ENCODE measurements at places on chromosomes 3 and 15.

DNA sequence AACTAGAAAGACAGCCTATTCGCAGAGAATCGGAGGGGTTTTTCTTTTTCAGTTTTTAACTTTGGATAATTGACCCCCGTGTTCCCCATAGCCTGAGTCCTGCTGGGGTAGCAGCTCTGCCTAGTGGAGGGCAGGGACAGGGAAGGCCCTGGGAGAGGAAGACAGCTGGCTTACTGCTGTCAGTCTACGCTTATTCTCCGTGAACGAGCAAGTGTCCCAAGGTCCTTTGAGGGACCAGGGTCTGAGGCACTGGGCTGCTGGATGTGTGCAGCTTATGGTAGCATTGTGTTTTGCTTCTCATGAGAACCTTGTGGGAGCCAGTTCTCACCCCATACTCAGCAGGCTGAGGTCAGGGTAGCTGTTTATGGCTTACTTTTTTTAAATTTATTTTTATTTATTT lies 3.0 kb downstream of the LIMD1 start:
- DNase-seq = no peak

- DNase-seq = peak; percentile 30
These were observed 762 bp downstream of the CTNNB1 start for GRCh38 chr3:41199866-41200668.

DNA sequence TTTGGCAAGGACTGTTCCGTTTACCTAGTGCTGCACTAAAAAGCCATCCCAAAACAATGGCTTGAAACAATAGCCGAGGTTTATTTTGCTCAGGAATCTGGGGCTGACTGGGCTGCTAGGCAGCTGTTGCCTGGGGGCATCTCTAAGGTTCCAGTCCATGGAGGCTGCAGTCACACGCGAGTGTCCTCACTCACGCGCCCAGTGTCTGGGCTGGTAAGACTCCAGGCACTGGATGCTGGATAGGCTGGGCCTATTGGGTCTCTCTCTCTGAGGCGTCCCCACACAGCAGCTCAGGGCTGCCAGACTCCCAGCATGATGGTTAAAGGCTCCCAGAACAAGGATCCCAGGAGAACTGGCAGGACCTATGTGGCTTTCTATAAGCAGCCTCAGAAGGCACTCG lies 34.2 kb downstream of the ALS2CL start:
- DNase-seq = no peak

- no peak for DNase-seq
These were observed 1.2 kb upstream of the MAP1A start for GRCh38 chr15:43516185-43516584.

- DNase-seq = peak; percentile 31
These were observed 207.1 kb upstream of the PFN2 start for GRCh38 chr3:150177673-150178381.

DNA sequence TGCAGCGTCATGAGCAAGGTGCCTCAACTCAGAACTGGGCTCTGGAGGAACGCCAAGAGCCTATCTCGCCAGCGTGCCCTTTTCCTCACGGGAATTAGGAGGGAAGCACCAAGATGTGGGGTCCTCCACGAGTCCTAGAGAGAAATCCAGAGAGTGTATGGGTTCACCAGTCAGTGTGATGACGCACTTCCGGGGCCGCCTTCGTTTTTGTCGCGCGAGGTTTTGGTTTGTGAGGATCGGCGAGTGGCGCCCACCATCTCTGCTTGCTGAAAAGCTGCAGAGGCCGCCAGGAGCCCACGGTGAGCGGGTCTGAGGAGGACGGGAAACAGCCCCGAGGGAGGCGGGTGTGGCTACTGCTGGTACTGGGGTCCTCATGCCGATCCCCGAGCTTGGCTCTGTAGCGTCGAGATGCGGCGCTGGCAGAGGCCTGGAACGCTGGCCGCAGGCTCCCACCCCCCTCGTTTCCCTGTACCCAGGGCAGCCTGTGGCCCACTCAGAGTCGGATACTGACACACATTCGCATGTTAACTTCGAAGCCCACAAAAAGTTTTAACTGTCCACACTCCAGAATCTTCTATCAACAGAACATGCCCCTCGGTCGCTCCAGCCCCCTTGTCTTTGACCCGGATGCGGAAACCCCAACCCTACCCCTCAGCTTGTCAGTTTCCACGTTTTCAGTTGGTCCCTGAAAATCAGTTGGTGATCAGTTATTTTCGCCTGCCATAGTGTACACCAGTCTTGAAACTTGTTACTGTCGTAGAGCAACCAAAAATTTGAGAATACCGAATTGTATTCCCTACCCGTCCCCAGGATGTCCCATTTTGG lies 30.4 kb downstream of the ZNF662 start:
- DNase-seq = peak; percentile 61

DNA sequence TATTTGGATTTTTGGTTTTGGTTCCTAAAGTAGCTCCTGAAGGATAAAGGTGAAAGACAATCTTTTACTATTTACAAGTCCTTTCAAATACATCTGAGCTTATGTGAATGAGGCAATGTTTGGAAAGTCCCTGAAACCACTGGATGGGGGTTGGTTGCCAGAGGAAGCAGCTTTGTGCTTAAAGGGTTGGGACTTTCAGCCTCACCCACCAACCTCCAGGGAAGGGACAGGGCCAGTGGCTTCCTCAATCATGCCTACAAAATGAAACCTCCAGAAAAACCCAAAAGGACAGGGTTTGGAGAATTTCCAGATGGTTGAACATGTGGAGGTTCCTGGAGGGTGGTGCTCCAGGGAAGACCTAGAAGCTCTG lies 20.9 kb upstream of the ABHD17C start:
- peak; percentile 59 for DNase-seq

DNA sequence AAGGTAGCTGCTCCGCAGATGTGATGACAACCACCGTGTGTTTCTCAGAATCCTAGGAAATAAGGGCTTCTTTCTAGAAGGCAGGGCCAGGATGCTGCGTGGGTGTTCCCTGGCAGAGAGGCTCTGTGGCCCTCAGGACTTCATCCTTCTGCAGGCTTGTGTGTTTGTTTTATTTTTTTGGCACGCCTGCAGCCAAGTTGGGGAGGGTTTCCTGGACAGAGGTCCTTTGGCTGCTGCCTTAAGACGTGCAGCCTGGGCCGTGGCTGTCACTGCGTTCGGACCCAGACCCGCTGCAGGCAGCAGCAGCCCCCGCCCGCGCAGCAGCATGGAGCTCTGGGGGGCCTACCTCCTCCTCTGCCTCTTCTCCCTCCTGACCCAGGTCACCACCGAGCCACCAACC lies at the start of gene CLEC3B:
CLEC3B (plus strand) TSS at position 266 of the 400 bp plus-strand sequence; CDS start at position 326, 60 bp downstream.
- peak; percentile 87 for DNase-seq

DNA sequence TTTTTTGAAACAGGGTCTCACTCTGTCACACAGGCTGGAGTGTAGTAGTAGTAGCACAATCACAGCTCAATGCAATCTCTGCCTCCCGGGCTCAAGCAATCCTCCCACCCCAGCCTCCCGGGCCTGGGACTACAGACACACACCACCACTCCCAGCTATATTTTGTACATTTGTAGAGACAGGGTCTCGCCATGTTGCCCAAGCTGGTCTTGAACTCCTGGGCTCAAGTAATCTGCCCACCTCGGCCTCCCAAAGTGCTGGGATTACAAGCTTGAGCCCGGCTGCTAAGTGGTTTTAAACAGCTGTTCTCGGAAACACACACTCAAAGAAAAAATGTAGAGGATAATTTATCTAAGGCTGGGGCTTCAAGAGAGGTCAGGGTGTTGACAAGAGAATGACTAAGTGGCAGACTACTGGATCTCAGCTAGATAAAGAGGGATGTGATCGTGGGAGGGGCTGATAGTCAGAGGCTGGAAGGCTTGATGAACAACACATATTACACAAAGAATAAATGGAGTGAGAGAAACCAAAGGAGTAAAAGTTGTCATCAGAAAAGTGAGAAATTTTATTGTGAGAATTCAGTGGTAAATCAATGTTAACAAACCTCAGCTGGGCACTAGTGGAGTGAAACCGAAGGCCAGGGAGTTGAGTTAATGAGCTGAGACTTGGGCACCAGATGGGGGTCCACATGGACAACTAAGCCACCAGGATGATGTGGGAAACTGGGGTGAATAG lies 6.7 kb downstream of the CCR5AS start:
- DNase-seq = peak; percentile 72

GRCh38 chr15:63264688-63265293 lies 12.6 kb upstream of the APH1B start:
- DNase-seq = peak; percentile 73

DNA sequence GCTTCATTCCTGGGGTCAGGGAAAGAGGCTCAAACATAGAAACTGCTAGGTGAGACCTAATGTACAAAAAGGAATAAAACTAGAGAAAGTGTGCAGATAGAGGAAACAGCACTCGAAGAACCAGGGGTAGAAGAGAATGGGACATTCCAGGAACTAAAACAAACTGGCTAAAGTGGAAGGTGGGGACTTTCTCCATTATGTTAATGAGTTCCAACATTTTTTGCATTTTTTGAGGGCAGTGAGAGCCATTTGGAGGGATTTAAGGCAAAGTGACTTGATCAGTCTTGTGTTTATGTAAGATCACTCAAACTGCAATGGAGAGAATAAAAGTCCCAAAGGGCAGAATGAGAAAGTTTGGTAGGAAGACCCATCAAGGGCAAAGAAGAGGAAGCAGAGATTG lies 20.6 kb upstream of the SLC4A7 start:
- no peak for DNase-seq

DNA sequence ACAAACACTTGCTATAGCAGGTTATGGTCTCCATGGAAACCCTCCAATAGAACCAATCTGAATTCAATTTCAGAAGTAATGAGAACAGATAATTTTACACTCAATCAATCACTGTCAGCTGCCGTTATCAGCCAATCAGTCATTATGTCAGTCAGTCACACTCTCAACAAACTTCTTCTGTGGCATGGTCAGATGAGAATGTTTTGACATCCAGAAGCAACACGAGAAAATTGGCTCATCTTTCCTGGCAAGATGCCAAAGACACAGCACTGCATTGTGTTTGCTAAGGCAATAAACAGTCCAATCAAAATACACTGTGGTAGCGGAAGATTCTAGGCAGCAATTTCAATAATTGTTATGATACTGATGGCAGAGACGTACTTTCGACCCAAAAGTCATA lies 190.7 kb downstream of the RORA start:
- DNase-seq = peak; percentile 77

DNA sequence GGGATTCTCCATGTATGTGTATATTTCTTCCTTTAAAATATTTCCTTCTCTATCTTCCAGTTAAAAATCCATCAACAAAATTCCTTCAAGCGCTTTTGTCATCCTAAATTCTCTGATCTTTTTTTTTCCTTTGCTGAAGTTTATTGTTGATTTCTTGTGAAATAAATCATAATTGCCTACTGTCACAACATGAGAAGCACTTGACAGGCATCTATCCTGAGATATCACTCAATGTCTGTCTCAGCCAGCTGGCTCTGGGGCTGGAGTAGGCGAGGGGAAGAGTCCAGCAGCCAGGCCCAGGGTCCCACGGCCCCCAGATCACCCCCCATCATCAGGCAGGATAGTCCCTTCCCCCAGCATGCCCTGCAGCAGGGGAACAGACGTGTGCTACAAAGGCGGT lies 109.0 kb upstream of the TLE3 start:
- DNase-seq = no peak

DNA sequence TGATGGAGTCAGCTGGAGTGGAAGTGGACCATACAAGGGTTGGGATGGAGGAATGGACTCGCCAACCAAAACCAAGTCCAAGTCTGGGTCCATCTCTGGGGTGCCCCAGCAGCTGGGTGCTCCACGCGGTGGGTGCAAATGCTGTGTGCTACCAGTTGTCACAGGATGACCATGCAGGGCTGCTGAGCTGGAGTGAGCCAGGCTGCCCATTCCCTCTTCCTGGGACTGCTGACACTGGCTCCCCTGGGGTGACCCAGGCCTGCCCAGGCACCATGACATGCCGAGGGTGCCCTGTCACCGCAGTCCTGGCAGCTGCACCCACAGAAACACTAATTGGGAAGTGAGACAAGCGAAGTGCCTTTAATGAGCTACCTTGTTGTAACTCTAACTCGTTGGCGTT lies 140.2 kb downstream of the TPRA1 start:
- no peak for DNase-seq

DNA sequence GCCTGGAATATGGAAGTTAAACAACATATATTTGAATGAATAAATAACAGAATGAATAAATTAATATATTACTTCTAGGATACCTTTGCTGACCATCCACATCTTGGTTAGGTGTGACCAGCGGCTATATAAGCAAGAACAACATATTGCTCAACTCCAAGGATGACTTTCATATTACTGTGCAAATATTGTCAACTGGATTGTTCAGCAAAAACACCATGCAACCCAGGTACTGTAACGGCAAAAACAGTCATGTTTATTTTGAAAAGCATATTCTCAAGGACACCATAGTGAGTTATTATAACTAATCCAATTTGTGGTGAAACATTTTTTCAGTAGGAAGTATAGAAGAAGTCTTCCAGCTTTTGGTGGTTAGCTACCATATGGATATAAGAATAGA lies 907.9 kb downstream of the IGSF11 start:
- DNase-seq = no peak

DNA sequence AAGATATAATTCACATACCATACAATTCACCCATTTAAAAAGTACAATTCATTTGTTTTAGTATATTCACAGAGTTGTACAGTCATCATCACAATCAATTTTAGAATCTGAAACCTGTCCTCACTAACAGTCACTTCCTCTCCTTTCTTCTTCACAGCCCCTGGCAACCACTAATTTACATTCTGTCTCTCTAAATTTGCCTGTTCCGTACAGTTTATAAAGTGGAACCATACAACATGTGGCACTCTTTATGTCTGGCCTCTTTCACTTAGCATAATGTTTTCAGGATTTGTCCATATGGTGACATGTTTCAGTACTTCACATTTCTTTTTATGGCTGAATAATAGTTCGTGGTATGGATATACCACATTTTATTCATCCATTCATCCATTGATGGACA lies 22.7 kb downstream of the ERICH6 start:
- DNase-seq = no peak

DNA sequence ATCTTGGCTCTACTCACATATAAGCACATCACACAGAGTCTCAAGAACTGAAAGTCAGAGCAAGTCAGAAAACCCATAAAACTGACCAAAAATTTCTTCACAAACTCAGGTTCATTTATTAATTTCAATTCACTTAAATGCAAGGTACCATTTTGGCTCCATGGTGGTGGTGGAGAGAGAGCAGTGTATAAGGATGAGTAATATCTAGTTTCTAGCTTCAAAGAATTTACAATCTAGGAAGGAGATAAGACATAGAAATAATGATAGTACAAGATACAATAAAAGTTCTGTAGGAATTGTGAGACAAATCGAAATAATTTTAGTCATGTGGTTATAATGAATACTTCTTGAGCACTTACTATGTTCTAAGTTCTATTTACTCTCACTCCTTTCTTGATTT lies 6.7 kb upstream of the TP53BP1 start:
- no peak for DNase-seq

- DNase-seq = no peak
These were observed 371 bp upstream of the CLSTN2 start for GRCh38 chr3:139934613-139935015.

DNA sequence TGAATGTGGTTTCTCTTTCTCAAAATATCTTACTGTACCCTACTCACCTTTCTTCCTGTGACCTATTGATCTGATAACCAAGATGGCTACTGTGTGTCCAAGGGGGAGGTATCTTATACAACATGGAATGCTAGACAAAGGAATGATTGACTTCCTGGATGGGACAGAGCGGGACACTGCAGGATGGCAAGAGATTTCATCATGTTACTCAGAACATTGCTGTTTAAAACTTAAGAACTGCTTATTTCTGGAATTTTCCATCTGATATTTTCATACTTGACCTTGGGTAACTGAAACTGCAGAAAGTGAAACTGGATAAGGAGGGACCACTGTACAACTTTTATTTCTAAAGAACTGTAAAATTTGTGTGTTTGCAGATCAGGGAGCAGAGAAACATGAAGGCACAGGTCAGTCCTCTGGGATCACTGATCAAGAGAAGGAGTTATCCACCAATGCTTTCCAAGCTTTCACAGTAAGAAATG lies 18.5 kb downstream of the CNOT10 start:
- peak; percentile 29 for DNase-seq

- DNase-seq = no peak
These were observed 554.0 kb downstream of the NSUN3 start for GRCh38 chr3:94616833-94617232.

All from fibroblast of pulmonary artery (primary cell).